Natural killer cell (primary cell): ENCODE measurements at places on chromosomes 4 and X. TPM values are rescaled to one million over a fixed set of nuclear protein-coding genes. Genes with fewer than 3 reads are reported as not detected.
A peak's percentile ranks its signal among the peaks of the same experiment; 100 is the strongest.

The ODAM gene
- not detected for total RNA-seq

The CXCR3 gene
- 8.7 TPM for total RNA-seq

The CSN1S1 gene
- total RNA-seq = not detected

The S100G gene
- not detected for total RNA-seq

The NR3C2 gene
- 8.6 TPM for total RNA-seq

The STARD8 gene
- total RNA-seq = 1.3 TPM

The RPA4 gene
- 1.5 TPM for total RNA-seq

DNA sequence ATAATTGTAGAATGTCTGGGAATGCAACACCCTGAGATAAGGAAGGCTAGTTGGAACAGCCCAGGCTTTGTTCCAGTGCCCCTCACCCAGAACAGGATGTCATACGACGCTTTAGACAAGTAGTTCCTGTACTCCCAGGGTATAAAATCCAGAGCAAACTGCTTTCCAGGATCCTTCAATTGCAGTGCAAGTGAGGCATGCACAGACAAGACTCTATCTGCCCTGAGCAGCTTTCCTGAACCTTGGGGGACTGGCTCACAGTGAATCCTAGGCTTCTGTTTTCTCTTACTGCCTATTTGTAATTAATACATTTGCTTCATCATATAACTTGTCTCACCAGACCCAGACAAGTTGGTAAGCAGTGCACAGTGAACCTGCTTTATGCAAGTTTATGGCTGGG, 48.4 kb upstream of the IL9R start:
- no peaks in the 10 kb centered on the region for H3K4me1 ChIP-seq
- H3K27ac ChIP-seq = no peak overlapping the region
- no peaks in the 10 kb centered on the region for H3K36me3 ChIP-seq
- no peak for DNase-seq
- H3K4me3 ChIP-seq = no peak overlapping the region

DNA sequence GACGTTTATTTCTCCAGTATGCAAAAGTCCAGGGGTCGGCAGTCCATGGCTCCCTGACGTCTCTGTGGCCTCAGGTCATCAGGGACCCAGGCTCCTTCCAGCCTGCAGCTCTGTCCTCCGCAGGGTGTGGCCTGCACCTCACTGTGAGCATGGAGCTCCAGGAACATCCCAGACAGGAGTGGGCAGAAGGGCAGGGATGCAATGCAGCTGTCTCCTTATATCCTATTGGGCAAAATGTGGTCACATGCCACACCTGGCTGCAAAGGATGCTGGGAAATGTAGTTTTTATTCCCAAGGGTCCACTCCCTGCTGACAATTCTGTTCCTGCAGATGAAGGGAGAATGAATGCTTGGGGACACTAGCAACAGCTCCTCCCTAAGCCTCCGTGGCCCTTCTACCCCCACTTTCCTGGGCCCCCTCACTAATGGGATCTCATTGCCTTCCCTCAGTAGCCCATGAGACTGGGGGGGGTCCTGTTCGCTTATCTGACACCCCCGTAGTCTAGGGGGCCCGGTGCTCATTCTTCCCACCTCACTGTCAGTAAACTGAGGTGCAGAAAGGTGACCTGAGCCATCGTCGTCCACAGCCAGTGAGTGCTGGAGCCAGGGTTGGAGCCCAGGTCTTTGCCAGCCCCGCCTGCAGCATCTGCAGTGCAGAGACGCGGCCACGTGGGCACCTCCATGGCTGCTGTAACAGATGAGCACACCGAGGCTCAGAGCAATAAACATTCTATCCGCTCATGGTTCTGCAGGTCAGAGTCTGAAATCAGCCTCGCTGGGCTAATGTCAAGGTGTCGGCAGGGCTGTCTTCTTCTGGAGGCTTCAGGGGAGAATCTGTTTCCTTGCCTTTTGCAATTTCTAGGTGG, 5.9 kb upstream of the GRPEL1 start:
- no peak overlapping the region for H3K4me3 ChIP-seq
- H3K27ac ChIP-seq = no peak overlapping the region
- H3K27me3 ChIP-seq = no peaks in the 10 kb centered on the region
- H3K36me3 ChIP-seq = no peaks in the 10 kb centered on the region
- H3K4me1 ChIP-seq = peaks cover 11% of the 10 kb centered on the region

GRCh38 chr4:140607852-140608251, 39.1 kb upstream of the UCP1 start:
- H3K4me3 ChIP-seq = no peak overlapping the region
- H3K4me1 ChIP-seq = no peaks in the 10 kb centered on the region
- H3K27ac ChIP-seq = no peak overlapping the region
- no peaks in the 10 kb centered on the region for H3K27me3 ChIP-seq
- no peaks in the 10 kb centered on the region for H3K36me3 ChIP-seq
- DNase-seq = no peak

DNA sequence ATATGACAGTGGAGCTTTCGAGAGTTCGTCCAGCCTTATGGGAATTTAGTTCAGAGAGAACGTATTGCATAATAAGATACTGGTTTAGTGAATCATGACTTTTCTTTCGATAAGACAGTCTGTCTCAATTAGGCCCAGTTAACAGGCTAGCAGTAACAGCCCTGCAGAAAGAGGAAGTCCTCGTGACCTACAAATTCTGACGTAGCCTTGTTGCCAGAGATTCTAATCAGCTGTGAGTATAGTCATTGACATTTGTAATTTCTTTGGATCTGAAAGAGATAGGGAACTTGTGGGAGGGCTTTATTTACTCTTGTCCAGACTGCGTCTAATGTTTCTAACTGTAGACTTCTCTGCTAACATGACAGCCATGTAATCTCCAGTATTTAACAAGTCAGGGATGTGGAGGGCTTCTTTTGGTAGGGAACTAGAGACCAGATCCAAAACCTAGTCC, 15.8 kb downstream of the ART3 start:
- DNase-seq = peak; percentile 34
- peak overlapping the region; percentile 60 for H3K27ac ChIP-seq
- no peak overlapping the region for H3K4me3 ChIP-seq
- no peaks in the 10 kb centered on the region for H3K27me3 ChIP-seq
- no peaks in the 10 kb centered on the region for H3K36me3 ChIP-seq

DNA sequence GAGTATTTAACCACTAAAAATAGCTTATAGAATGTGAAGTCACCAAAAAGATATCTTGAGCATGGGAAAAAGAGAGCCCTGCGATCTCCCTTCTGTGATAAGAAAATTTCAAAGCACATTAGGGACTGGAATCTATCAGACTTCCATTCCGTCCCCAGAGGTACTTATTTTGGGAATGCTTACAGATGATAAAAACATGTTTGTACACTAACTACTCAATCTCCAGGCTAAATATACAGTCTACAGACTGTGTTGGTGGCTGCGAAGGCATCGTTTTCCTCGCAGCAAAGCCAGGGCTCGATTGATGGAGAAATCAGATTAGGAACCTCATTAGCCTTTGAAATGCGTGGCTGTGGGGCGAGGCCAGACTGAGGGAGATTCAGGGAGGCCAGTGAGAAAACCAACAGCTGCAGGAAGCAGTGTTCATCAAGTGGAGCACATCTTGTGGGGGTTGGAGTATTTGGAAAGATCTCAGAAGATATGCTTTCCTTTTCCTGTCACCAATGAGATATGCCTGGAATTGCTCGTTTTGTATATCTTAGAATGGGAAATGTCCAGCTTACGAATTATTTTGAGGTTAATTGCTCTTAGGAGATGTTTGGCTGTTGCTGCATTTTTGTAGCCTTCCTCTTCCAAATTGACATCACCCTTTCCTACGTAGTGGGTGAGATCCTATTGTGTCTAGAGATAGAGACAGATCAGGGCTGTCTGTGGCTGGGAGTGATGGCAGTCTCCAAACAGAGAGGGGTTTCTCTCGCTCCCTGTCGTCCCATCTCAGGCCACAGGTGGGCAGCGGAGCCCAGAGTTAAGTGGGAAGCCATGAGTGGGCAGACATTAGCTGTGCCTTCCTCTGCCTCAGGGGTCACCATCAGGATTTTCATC, 224.9 kb upstream of the FAT1 start:
- H3K4me3 ChIP-seq = no peak overlapping the region
- H3K27ac ChIP-seq = no peak overlapping the region
- no peak for DNase-seq

DNA sequence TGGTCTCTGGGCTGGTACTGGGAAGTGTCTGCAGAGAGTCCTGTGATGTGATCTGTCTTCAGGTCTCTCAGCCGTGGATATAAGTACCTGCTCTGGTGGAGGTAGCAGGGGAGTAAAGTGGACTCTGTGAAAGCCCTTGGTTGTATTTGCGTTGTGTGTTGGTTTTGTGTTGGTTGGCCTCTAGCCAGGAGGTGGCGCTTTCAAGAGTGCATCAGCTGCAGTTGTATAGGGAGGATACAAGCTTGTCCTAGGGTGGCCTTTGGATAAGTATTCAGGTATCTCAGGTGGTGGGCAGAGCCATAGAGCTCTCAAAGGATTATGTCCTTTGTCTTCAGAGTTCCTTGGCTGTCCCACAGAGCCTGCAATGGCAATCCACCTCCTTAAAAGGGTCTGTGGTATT, 111.6 kb downstream of the MAGEB17 start:
- no peak overlapping the region for H3K4me3 ChIP-seq
- H3K27me3 ChIP-seq = no peaks in the 10 kb centered on the region
- no peak overlapping the region for H3K27ac ChIP-seq
- H3K4me1 ChIP-seq = no peaks in the 10 kb centered on the region
- peak; percentile 4 for DNase-seq

DNA sequence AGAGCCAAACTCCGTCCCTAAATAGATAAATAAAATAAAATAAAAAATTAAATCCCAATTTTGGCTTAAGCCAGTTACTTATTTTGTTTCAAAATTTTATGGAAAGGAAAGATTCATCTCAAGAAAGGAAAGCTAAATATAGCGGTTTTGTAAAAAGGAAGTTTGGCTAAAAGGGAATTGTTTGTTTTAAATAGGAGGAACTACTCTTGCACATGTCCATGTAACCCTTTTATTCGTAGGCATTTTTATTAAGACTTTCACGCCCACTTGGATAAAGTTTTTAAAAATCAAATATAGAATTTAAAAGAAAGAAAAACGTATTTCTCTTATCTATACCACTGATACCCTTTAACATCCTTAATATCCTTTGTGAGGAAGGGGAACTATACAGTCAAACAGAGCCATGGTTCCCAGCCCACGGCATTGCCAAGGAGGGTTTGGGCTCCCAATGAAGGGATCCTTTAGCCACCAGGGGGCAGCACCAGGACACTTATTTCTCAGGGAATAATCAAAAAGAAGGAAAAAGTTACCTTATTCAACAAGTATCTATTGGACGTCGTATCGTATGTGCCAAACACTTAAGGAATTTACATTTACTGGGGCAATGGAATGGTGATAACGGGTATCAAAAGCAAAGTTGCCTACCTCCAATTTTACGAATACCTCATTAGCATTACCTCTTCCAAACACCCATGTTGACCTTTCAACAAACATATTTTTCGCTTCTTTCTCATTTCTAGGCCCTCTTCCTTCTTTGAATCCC, 27.7 kb downstream of the CDKN2AIP start:
- no peak overlapping the region for H3K4me3 ChIP-seq
- H3K27me3 ChIP-seq = no peaks in the 10 kb centered on the region

- no peak overlapping the region for H3K4me3 ChIP-seq
- no peaks in the 10 kb centered on the region for H3K27me3 ChIP-seq
- H3K27ac ChIP-seq = no peak overlapping the region
- DNase-seq = no peak
- H3K36me3 ChIP-seq = no peaks in the 10 kb centered on the region
- no peaks in the 10 kb centered on the region for H3K4me1 ChIP-seq
These were observed 8.2 kb downstream of the MAGEB17 start for GRCh38 chrX:16175329-16176061.

- DNase-seq = no peak
- H3K27me3 ChIP-seq = no peaks in the 10 kb centered on the region
- no peaks in the 10 kb centered on the region for H3K36me3 ChIP-seq
- no peak overlapping the region for H3K27ac ChIP-seq
- H3K4me1 ChIP-seq = no peaks in the 10 kb centered on the region
These were observed 40.1 kb downstream of the UGT2B15 start for GRCh38 chr4:68630371-68630770.

DNA sequence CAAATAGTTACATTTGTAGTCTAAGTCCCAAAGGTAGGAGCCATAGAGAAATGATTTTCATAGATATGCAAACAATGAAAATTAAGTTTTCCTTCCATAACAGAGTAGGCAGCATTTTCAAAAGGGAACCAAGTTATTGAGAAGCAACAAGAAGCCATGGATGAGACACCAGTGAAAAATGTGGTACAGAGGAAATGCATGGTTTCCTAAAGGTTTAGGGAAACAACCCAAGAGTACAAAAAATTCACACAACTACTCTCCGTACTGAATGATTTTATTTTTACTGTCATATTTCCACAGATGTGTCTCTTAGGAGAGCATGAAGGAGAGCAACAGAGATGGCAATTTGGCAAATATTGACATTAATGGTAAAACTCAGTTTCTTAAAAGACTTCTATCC, 1408.9 kb upstream of the PCDH7 start:
- H3K4me3 ChIP-seq = no peak overlapping the region
- H3K27me3 ChIP-seq = no peaks in the 10 kb centered on the region
- H3K36me3 ChIP-seq = no peaks in the 10 kb centered on the region
- H3K27ac ChIP-seq = no peak overlapping the region
- no peaks in the 10 kb centered on the region for H3K4me1 ChIP-seq

GRCh38 chr4:165563851-165564250, 185.0 kb downstream of the CPE start:
- no peaks in the 10 kb centered on the region for H3K36me3 ChIP-seq
- H3K27me3 ChIP-seq = no peaks in the 10 kb centered on the region
- no peaks in the 10 kb centered on the region for H3K4me1 ChIP-seq
- H3K4me3 ChIP-seq = no peak overlapping the region
- no peak overlapping the region for H3K27ac ChIP-seq
